Stimulated activated CD4-positive, alpha-beta T cell treated with anti-CD3 and anti-CD28 coated beads, TNF-alpha, amount 100 ng/mL, for 4 hours (primary cell): ENCODE measurements at places on chromosomes 11 and 22.

DNA sequence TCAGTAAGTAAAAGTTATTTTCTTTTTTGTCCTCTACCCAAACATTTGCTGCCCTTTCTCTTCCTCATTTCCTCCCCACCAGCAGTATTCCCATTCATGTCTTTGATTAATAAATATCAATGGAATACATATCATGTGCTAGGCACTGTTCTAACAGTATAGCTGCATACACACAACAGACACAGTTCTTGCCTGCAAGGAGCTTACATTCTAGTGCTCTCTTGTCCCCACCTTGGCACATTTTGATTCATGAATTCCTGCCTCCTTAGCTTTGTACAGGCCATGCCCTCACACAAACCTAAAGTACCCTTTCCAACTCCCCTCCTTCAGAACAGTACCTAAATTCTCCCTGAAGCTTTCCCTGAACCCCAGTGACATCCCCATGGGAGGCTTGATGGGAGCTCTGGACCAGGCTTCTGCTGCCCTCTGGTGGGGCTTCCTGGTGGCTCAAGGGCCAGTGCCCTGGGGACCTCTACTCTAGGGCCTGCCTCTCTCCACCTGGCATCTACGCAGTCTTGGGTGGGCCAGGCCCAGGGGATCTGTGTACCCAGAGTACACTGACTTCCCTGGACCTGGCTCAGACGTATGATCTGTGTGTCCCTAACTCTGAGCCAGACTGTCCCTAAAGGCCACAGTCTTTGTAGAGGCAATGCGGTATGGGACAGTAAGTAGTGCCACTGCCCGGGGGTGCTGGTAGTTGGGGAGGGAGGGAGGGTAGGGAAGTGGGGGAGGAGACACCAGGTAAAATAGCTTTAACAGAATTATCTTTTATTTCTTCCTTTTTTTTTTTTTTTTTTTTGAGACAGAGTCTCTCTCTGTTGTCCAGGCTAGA, 14.1 kb downstream of the RPS13 start:
- peak; percentile 36 for DNase-seq

GRCh38 chr11:116835042-116835772, 2.2 kb downstream of the APOA1 start:
- no peak for DNase-seq

DNA sequence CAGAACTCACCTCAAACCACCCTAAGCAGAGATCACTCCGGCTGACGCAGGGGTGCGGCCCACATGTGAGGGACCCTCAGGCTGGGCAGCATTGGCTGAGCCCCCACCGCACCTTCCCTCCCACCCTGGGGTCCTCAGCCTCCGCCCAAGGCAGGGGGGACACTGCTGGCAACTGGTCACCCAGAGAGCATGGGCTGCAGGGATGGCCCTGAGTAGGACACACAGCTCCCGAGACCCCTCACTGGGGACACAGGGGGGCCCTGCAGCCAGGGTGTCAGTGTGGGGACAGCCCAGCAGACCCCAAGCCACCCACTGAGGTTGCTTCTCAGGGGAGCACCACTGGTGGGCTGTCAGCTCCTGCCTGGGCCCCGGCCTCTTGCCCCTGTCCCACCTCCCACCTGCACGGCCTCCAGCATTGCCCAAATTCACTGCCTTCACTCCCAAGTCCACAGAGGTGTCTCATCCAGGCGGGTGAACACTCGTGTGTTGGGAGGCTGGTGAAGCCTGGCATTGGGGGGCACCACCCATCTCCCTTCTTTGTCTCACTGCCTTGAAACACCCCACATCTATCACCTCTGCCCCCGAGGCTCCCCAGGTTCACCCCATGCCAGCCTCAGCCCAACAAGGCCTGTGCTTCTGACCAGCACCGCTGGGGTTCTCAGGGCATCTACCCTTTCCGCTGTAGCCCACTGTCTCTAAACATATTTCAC, 4.7 kb downstream of the C11orf21 start:
- no peak for DNase-seq

GRCh38 chr22:24326266-24326665, 55.6 kb downstream of the SPECC1L start:
- DNase-seq: no peak

GRCh38 chr11:44113018-44113417, 17.5 kb downstream of the EXT2 start:
- DNase-seq: no peak

- no peak for DNase-seq
Observed at GRCh38 chr11:77374108-77374507, 72.6 kb upstream of the GDPD4 start.

DNA sequence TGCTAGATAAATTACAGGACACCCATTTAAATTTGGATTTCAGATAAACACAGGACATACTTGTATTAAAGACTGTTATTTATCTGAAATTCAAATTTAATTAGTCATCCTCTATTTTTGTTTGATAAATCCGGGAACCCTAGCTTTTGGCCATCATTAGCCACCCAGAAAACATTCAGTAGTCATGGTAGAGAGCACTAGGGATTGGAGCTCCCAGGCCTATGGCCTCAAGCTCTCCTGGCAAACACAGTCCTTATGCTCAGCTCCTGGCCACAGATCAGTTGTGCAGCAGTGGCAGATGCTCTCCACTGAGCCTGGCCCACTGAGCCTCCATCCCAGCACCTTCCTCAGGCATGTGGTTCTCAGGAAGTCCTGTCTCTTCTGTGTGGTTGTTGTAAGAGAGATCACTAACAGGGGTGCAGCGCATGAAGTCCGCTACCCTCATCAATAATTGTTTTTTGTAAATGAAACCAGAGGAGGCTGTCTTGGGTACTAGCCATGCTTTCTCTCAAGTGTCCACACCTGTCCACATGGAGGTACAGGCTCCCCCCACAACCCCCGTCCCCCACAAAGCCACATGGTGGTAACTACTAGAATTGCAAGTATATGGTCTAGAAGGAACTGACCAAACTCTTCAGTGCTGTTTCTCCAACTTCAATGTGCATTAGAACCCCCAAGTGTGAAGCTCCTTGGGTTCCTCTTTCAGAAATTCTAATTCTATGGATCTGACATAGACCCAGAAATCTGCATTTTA, 1.1 kb upstream of the IRAG1 start:
- no peak for DNase-seq

- no peak for DNase-seq
Observed at GRCh38 chr11:115462004-115462541, 42.1 kb downstream of the CADM1 start.

- no peak for DNase-seq
Observed at GRCh38 chr11:117570701-117571100, 226.3 kb downstream of the DSCAML1 start.

DNA sequence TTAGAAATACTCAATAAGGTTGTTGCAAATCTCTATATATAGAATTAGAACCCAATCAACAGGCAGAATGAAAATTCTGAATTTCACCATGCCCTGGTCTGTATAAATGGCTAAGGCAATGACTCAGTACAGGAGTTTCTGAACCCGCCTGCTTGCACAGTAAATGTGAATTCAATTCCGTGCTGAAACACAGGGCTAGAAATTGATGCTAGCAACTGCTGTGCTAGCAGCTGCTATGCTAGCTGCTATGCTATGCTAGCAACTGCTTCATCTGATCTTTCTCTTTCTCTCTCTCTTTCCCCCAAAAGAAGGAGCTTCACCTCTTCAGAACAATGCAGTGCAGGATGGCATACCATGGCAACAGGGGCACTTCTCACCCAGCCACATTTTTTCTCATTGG, 9.7 kb upstream of the OR52J3 start:
- no peak for DNase-seq

DNA sequence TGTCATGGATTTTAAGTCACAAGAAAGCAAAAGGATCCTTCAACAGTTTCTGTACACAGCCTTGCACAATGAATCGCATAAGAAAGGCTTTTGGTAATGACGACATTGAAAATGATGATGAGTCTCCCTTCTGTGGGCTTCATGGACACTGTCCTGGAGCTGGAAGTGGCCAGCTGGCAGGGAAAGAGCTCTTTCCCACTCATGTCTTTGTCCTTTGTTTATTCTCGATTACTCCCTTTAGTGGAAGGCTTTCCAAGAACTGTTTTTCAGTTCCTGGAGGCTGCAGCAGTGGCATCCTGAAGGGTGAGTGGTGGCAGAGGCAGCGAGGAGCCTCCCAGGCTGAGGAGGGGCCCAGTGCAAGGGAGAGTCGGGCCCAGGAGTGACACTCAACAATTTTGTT, 505.2 kb downstream of the NTM start:
- DNase-seq: no peak

GRCh38 chr22:37402184-37402506, 25.1 kb downstream of the ELFN2 start:
- DNase-seq: no peak
